Stimulated activated CD4-positive, alpha-beta T cell treated with anti-CD3 and anti-CD28 coated beads, Interleukin-2, amount 100 ng/mL, for 48 hours (primary cell): ENCODE measurements at places on chromosomes 12 and 14.

DNA sequence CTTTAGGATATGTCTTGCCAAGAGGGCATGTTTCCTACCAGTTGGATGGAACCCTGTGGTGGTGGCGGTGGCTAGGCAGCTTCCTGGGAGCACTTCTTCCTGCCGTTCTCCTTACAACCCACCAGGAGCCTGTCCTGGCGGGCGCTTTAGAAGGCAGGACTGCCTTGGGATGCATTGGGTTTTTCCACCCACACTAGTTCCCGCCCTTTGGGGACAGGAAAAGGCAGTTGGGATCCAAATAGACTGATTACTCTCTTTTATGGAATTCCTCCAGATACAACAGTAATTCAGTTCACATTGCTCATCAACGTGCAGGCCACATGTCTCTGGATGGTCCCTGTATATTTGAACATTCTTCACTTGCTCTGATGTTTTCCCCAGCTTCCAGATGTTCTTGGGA is 305.7 kb upstream of the SSTR1 start:
- DNase-seq = no peak

DNA sequence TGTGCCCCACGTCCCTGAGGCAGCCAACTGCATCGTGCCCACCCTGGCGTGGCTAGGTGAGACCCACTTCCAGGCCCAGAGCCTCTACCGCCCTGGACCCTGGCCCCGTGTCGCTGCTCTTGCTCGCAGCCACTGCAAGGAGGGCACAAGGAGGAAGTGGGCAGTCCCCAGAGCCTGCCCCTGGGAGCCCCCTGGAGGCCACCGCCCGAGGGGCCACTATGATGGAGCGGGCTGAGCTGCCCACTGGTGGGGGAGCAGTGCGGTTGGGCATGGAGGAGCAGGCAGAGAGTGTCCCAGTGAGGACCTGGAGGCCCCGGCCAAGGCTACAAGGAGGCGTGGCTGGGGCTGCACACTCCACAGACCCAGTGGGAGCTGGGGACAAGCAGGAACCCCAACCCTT is 323.6 kb downstream of the PCNX1 start:
- DNase-seq = no peak

GRCh38 chr14:49461529-49462401 is 124.4 kb downstream of the RPS29 start:
- DNase-seq = peak; percentile 55

GRCh38 chr14:77641534-77642341 is 25.3 kb upstream of the SPTLC2 start:
- DNase-seq = peak; percentile 64

DNA sequence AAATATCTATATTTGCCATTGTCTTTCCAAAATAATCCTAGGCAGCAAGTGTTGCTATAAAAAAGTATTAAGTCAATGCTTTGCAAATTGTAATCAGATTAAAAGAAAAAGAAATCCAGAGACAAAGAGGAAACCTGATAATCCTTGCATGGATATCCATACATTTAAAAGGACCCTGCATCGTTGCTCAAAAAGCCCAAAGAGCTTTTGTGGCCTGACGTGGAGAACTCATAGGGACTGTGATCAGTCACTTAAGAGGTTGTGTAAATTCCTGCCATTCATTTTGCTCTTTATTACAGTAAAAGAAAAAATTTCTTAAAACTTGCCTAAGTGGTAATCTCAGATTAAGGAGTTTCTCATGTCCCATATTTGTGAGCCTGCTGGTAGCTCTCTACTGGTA is 392.6 kb downstream of the C12orf75 start:
- DNase-seq = no peak

- DNase-seq = peak; percentile 50
Observed at GRCh38 chr12:12467688-12468261, 94.9 kb downstream of the DUSP16 start.

DNA sequence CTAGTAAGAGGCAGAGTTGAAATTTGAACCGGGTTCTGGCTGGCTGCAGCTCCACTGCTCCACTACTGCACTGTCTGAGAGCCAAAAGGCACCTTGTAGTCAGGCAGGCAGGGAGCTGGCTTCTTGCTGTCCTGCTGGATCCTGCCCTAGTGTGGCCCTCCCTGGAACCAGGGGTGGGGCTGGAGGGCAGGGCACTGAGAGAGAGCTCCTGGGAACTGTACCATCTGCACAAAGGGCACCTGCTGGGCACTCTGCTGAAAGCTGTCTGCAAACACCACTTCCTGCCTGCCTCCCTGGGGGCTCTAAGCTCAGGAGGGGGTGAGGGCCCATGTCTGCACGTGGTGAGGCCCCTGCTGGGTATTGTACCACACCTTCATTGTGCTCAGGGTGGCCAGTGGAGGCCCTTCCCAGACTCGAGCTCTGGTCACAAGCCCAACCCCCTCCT is 19.0 kb upstream of the TCL1B start:
- DNase-seq = no peak

DNA sequence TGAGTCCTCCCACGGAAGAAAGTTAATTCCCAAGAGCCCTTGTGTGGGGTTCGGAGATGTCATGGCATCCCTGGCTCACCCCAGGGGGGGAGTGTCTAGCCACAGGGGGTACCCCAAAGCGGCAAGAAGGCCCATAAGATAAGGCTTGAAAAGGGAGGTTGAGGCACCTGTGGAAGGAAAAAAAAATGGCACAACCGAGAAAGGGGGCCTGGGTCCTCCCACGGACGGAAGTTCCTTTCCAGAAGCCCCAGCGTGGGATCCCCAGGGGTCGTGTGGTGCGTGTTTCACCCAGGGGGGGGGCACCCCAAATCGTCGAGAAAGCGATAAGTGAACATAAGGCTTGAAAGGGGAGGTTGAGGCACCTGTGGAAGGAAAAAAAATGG is 266.7 kb downstream of the ALG10 start:
- no peak for DNase-seq

GRCh38 chr12:39959467-39959866 is 146.4 kb downstream of the SLC2A13 start:
- DNase-seq = no peak

DNA sequence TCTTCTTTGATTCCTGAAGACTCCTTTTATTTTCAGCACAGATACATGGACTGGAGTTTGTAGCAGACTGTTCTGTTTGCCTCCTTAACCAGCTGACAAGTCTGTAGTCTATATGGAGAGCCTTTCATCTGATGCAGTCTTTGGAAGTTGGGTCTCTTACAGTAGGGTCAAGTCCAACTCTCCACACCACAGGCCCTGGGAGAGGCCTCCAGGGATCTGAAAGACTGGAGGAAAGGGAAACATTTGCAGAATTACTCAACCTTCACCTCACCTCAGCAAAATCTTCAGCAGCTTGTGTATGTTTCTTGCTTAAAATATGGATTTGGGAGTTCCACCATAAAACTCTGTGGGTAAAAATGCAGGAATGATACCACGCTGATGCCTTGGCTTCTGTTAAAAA is 188.4 kb downstream of the MSRB3 start:
- DNase-seq = no peak

GRCh38 chr14:53814392-53814791 is 142.2 kb downstream of the BMP4 start:
- DNase-seq = no peak

- DNase-seq = no peak
Observed at GRCh38 chr12:108822497-108823205, 34.7 kb downstream of the SSH1 start.

- peak; percentile 45 for DNase-seq
Observed at GRCh38 chr12:69161829-69162228, 77.5 kb upstream of the CPSF6 start.

DNA sequence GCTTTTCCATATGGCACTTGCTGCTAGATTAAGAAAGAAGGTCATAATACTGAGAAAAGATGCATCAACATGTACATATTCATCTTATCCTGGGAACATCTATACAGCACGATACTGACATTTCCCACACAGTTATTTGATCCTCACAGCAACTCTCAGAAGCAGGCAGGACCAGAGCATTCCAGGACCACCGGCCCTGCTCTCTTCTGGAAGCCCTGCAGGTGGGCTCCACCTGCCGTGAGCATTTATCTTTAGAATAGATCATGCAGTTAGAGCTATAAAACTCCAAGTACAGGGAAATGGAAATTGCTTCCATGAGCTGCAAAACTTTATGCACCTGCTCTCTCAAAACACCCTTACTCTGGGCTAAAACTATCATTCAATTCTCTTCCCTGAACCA is 5.5 kb upstream of the BDKRB1 start:
- DNase-seq = no peak

DNA sequence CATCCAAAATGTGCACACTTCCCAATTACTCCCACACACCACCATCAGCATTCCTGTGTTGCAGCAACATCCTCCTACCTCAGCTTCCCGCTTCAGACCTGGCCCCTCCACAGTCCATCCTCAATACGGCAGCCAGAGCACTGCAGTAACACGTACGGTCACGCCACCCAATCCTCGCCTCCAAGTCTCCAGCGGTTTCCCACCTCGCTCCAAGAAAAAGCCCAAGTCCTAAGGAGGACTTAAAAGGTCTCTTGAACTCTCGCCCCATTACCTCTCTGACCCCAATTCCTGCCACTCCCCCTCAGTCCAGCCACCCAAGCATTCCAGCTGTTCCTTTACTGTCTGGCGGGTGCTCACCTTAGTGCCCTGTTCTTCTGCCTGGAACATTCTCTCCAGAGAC is 12.0 kb downstream of the FBXO21 start:
- no peak for DNase-seq

DNA sequence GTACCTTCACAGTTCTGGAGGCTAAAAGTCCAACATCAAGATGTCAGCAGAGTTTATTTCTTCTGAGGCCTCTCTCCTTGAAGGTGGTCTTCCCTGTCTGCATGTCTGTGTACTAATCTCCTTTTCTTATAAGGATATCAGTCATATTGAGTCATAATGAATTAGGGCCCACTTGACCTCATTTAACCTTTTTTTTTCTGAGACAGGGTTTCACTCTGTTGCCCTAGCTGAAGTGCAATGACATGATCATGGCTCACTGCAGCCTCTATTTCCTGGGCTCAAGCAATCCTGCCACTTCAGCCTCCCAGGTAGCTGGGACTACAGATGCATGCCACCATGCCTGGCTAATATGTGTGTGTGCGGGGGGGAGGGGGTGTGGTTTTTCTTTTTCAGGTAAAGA is 41.7 kb downstream of the PPM1H start:
- DNase-seq = no peak

GRCh38 chr12:71075743-71076142 is 82.1 kb downstream of the TSPAN8 start:
- no peak for DNase-seq
